ENCODE measurements at places on chromosomes 4 and X.

DNA sequence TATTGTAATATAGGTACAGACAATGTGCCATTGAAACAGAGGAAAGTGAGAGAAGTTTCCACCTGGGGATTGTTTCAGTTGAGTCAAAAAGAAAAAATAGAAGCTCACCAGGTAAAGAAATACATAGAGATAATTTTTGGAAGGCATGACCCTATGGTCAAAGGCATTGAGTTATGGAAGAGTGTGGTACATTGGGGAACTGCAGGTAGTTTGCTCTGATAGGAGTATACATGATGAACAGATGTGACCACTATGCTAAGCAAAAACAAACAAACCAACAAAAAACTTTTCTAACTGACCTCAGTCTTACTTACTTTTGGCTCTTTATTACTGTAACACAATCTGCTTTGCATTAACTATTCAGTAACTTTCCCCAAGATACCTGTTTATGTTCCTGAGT, 85.9 kb downstream of the UGT8 start:
- no peak for DNase-seq

- no peak for DNase-seq
Observed at GRCh38 chr4:24203926-24204325, 314.1 kb upstream of the PPARGC1A start.

GRCh38 chrX:17922303-17922702, 61.2 kb upstream of the RAI2 start:
- no peak for DNase-seq

GRCh38 chr4:72323227-72323626, 245.8 kb downstream of the ADAMTS3 start:
- DNase-seq: no peak

- no peak for DNase-seq
Observed at GRCh38 chr4:173398220-173398619, 696 bp downstream of the SCRG1 start.

- DNase-seq: no peak
Observed at GRCh38 chrX:131588995-131589394, 45.1 kb downstream of the OR13H1 start.

GRCh38 chr4:102268355-102268754, 76.9 kb downstream of the SLC39A8 start:
- no peak for DNase-seq

DNA sequence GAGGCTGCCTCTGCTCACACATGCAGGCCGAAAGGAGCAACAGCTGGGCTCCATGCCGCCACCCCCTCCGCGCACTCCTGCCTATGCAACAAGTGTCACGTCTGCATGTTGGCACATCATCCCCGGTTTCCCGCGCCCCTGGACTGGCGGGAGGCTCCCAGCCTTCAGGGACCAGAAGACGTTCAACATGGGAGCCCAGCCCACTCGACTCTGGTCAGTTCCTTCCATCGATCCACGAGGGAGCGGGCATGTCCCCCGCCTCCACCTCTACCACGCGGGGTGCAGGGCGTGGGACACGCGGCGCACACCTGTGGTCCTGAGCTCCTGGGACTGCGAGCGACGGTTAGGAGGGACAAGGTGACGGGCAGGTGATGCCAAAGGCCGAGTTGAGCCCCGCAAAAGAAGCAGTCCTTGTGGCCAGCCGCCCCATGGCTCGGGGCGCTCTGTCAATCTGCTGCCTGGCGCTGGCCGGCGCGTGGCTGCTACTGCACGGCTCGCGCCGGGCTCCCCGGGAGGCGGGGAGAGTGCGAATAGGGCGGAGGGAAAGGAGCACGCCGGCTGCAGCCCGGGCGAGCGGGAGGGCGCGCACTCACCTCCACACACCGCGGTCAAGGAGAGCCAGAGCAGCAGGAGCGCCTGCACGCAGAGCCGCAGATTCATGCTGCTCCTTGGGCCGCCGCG, 645 bp downstream of the APLN start:
- no peak for DNase-seq

DNA sequence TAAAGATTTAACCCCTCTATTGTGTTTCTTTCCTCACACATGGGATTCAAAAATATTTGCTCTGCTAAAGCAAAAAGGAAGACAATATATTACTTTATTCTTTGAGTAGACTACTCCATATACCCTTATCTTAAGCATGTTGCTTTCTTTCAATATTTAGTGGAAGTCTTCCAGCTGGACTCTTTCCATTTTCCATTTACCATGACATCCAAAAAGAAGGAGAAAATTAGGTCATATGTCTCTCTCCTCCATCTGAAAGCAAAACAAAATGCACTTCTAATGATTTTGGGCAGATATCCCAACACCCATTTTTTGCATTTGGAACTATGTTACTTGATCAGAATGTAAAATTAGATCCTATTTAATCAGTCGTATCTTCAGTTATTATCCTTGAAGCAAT, 1336.5 kb downstream of the PCDH19 start:
- no peak for DNase-seq

Measured in CD14-positive monocyte (primary cell).